Stimulated activated CD8-positive, alpha-beta memory T cell treated with anti-CD3 and anti-CD28 coated beads, Interleukin-15, amount 100 ng/mL, for 1 hour (primary cell): ENCODE measurements at places on chromosomes 1 and 21.

DNA sequence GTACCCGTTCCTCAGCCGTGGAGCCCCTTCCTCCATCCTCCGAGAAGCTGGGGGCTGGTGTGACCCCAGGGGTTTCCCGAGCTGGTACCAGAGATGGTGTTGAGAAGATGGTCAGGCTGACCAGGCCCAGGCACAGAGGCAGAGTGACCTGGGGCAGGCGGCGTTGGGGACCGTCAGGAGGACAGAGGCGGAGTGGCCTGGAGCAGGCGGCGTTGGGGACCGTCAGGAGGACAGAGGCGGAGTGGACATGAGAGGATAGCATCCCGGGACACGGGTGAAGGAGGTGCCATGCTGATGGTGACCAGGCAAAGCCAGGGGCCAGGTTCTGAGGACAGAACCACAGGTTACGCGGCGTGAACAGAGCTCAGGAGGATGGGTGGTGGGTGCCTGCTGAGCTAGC is 75.9 kb upstream of the TTC34 start:
- DNase-seq, result no peak

- no peak for DNase-seq
These were observed 1182.6 kb upstream of the B3GALT2 start for GRCh38 chr1:194369060-194369459.

- DNase-seq, result no peak
These were observed 288.5 kb downstream of the NFIA start for GRCh38 chr1:61370913-61371279.

DNA sequence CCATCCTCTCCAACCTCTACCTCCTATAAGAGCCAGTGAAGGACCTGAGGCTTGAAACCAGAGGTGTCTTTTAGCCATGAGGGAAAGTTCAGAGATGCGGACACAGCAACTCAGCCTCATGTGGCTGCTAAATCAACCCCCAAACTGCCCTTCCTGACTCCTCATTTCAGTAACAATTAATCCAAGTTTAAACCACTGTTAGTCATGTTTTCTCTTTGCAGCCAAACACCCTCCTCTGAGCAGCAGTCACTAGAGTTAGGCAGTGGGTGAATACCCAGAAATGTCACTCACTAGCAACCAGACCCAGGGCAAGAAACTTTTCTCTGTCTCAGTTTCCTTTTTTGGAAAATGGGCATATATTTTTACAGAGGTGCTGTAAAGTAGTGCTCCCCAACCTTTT is 71.2 kb downstream of the KCNJ15 start:
- no peak for DNase-seq

DNA sequence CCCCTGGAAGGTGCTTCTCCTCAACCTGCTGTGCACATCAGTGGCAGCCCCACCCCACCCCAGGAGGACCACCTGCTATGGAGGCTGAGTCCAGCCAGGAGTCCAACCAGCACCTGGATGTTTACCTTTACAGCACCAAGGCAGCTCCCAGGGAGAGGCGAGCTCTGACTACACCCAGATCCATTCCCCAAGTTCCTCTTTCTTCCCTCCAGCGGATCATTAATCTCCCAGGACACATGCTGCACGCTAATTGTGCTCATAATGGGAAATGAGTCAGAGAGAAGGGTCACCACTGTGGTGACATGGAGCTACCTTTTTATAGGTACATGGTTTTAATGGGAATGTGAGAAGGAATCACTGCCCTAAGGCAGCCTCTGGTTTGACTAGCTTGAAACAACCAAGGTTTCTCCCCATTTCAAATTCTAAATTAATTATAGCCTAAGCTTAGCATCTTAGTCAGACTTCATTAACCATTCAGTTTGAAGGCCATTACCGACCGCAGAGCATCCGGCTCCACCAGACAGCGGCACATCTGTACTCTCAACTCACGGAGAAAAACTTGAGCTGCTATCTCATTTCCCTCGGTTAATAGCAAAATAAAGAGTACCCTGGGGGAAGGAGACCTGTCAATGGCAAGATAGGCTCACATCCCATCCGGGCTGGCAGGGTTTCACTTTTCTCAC is 173.1 kb upstream of the GALNT2 start:
- DNase-seq, result no peak

DNA sequence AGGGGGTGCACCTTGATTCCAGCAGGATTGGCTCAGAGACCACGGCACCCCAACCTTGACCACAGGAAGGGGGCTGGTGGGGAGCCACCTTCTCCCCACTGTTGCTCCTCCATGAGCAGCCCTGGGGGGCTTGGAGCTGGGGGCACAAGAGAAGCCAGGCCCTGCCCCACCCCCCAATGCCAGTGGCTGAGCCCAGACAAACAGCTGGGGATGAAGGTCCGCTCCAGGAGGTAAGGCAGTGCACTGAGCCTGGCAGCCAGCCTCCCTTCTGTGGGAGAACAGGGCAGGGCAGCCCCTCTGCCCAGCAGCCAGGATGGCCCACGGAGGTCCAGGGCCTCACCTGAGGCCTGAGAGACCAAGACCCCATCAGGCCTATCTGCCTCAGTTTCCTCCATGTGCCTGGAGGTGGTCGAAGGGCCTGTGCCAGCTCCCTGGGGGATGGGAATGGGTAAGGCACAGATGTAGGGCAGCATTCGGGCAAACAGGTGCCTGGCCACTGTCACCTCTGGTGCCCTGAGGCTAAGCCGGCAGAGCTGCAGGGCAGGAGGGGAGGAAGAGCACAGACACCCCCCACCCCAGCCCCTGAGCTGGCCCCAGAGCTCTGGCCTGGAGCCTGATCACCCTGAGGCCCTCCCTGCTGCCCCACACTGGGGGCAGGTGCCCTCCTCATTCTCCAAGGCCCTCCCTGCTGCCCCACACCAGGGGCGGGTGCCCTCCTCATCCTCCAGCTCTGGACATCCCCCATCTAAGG is 7.1 kb downstream of the ITGB2 start:
- no peak for DNase-seq

GRCh38 chr1:111738436-111739193 is 580 bp downstream of the INKA2 start:
- DNase-seq, result no peak

- no peak for DNase-seq
These were observed 547.9 kb upstream of the ZP4 start for GRCh38 chr1:238438311-238439270.

- DNase-seq, result no peak
These were observed 53.2 kb downstream of the PTGS2 start for GRCh38 chr1:186627019-186627418.
